Sciatic nerve (tissue), 2 donors: ENCODE measurements at places on chromosomes 16 and 17. TPM values are rescaled to one million over a fixed set of nuclear protein-coding genes. Genes with fewer than 3 reads are reported as not detected.

The SLC5A11 gene
- not detected for total RNA-seq

The DNASE1L2 gene
- 1.6 TPM for total RNA-seq

The CXCL16 gene
- total RNA-seq = 30.3 TPM

The REXO5 gene
- total RNA-seq = 2.5 TPM

The NTN1 gene
- 22.8 TPM for total RNA-seq
